ENCODE measurements at places on chromosomes 4 and X.

- DNase-seq: no peak
Measured at GRCh38 chr4:30728311-30728710, 8.1 kb downstream of the PCDH7 start.

GRCh38 chrX:113644426-113644825 lies 803.8 kb upstream of the AMOT start:
- no peak for DNase-seq

- no peak for DNase-seq
Measured at GRCh38 chrX:150239946-150240642, 123.0 kb upstream of the MAMLD1 start.

DNA sequence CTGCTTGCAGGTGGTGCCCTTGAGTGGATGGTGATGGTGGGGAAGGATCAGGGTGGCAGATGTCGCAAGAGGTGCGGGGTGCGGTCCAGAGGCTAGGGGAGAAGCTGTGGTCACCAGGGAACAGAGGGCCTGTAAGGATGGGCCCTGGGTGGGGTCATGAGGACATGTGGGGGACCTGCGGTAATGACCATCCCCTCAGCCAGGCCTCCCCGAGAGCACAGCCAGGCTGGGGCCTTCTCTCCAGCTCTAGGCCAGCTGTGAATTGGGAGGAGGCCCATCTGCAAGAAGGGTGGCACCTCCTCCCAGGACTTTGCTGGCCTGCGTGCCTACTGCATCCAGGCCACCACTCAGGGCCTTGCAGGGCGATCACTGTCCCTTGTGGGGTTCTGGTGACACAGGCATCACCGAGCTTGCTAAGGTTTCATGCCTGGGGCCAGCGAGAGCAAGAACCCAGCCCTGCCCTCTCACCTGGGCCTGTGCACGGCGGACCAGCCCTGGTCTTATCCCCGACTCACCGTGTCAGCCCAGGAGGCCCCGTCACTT lies 34.1 kb upstream of the MXD4 start:
- DNase-seq: no peak

DNA sequence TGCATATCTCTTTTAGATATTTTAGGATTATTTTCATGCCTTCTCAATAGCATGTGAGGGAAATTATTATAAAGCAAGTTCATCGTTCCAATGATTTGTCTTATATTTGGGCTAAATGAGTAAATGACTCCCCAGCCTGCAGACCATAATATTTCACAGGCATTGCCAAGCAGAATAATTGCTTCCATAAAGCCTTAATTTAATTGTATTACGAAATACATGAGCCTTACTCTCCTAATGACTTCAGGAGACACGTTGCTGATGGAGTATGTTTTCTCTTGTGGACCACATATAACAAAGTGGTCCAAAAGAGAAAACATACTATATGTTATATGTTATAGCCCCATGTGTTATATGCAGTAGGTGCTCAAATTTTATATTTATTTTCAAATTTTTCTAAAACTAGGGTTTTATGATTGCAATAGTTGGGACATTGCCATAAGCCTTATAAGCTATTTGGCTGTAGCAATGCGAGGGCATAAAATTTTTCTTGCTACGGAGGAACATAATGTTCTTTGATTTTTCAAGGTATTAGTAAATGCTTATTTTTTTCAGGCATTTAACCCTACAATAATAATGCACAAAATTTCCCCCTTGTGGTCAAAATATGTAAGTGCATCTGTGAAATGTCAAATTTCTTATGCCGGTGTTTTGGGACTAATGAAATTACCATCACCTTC lies 26.2 kb upstream of the TMPRSS11D start:
- DNase-seq: peak; percentile 4

- no peak for DNase-seq
Measured at GRCh38 chrX:31320740-31321139, 248.9 kb upstream of the FTHL17 start.

GRCh38 chr4:89123451-89123851 lies 12.1 kb downstream of the TIGD2 start:
- no peak for DNase-seq

DNA sequence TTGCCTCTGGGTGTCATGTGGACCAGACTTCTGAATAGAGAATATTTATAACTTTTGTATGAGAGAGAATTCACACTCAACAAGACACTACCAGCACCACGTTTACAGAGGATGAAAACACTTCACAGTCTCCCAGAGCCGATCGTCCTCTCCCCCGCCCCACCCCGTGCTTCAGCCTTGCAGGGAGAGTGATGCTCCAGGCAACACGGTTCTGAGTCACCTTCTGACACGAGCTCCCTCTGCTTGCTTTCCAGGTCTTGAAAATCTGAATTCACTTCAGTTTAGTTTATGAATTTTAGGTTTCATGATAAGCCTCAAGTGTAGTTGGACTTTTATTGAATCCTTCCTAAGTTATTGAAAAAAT lies 59.8 kb downstream of the CPLX1 start:
- DNase-seq: no peak

DNA sequence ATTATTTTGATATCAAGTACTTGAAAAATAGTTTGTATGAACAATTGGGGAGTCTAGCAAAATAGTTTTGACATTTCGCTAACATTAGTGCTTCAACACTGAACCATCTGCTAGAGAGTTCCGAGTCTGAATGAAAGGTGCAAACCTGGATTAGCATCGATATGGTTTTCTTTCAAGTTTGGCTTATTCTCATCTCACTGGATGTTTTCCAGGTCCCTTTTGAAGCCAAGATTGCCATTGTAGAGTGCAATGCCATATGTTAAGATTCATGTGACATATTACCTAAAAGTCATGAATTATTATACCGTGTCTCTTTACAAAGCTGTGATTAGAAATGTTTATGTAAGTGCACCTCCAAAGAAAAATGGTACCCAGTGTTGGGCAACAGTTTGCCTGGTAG lies 36.8 kb upstream of the NAA11 start:
- DNase-seq: no peak

DNA sequence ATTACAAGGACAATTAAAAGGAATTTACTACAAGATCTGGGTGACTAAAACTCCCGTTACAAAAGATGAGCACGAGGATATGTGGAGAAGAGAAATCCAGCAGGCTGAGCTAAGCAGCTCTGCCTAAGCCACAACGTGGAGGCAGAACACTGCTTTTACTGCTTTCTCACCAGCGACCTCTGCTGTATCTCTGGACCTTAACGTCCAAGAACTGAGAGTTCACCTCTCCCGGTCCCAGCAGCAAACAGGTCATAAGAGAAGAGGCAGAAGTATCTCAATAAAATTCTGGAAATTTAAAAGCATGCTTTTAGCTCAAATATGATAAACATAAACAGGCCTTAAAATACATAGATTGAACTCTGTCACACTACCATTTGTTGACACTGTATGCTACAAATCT lies 81.0 kb downstream of the ADGRA3 start:
- no peak for DNase-seq

DNA sequence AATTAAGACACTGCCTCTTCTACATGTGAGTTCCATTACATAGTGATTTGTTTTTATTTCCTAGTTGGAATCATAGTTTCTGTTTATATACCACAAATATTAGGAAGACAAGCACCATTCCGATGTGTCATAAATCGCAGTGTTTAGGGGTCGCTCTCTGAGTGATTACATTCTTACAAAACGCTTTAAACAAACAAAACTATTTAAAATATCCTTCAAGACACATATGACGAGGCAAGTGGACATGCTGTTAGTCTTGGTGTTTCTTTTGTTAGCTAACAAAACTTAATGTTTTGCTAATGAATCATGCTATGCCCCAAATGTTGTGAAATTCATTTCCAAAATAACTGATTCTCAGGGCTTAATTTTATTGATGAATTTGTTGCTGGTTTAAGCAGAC lies 1219.3 kb upstream of the PRKX start:
- DNase-seq: no peak

DNA sequence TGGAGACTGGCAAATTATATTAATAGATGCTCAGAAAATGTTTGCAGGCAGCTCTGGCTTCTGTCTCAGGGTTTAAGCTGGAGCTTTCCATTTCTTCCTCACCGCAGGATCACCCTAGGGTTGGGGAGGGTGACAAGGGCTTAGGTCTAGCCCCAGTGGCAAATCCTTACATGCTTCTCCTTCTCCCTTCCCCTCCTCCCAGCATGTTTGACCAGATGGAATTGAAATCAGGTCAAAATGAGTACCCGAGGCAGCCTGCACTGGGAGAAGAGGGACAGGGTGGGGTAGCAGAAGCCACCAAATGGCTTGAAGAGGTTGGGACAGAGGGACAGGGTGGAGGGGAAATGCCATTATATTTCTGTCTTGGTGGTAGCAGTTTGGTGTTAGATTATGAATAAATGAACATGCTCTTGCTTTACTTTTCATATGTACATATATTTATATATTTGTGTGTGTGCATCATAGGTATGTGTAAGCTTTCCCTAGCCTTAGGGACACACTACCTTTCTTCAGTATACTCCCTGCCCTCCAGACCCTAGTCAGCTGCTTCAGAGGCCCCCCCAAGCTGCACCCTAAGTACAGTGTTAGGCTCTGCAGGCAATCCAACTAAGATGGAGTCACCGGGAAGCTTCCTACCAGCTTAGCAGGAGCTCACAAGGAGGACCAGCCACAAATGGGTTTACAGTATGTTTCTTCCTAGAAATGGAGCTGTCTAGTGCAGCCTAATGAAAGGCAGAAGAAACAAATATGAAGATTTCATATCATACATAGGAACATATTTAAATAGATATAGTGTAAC lies 1.8 kb downstream of the TMEM35A start:
- no peak for DNase-seq

DNA sequence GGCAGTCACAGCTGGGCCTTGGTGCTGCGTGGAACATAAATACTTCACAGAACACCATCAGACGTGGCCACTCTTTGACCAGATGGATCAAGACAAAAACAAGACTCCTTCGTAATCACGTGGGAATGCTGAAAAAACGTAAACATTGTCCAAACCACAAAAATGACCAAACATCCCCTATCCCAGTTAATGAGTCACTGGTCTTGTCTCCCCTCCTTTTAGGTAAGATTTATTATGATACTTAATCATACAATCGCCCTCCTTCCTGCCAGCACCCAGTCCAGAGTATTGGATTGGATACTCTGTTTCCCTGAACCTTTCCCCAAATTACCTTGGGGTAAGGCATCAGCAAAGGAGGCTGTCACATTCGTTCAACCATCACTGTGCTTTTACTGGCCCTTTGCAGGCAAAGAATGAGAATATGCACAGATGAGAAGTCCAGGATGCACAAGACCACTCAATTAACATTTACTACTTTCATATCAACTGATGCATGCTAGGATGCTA lies 601 bp upstream of the TCEANC start:
- no peak for DNase-seq

DNA sequence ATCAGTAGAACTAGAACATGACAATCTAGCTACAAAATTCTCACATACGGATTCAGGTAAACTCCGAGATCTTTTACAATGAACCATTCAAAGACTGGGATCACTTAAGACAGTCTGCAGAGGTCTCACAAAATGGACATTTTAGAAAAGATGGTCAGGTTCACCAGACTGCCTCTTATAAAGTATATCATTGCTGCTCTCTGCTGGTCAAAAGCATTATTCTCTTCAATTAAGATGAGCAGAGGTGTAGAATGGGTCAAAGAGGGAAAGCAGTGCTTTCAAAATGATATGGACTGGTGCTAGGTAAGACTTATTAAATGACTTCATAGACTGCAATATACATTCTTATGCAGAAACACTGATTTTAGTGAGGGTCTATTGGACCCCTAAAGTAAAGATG lies 434.7 kb downstream of the PACRGL start:
- DNase-seq: no peak

DNA sequence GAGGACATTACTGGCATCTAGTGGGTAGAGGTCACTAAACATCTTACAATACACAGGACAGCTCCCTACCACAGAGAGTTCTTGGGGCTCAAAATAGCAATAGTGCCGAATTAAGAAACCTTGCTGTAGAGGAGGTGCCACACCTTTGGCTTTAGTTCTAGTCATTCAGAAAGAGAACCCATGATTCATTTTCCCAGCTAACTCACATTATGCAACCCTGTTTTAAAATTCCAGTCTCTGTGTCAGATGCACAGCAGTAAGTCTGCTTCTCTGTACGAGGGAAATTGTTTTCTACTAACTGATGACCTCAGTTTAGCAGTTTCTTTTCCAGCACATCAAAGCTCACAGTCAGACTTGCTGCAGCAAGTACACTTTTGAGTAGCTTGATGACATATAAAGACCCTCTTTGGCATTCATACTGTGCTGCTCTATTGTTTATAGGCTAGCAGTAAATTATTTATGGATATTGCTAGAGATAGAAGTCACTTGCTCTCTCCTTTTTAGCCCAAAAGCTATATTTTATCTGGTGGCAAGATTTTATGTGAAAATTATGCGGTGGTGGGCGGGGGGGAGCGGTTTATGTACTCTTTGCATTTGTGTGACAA lies 487.8 kb upstream of the MAGEB18 start:
- no peak for DNase-seq

- DNase-seq: no peak
Measured at GRCh38 chr4:186845137-186845842, 121.6 kb upstream of the FAT1 start.

- DNase-seq: no peak
Measured at GRCh38 chrX:73834219-73834618, 271.2 kb downstream of the CHIC1 start.

- DNase-seq: no peak
Measured at GRCh38 chr4:27915822-27916221, 1055.2 kb downstream of the STIM2 start.

DNA sequence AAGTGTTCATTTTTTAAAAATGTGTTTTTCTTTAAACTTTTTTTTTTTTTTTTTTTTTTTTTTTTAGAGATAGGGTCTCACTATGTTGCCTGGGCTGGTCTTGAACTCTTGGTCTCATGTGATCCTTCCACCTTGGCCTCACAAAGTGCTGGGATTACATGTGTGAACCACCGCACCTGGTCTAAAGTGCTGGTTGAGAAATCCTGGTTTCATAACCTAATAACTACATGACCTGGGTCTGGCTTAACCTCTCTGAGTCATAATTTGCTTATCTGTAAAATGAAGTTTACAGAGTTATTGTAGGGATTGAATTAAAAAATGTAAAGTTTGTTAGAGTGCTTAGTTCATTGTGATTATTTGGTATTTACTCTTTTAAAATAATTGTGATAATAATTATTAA lies 5.2 kb downstream of the HSD17B13 start:
- no peak for DNase-seq

DNA sequence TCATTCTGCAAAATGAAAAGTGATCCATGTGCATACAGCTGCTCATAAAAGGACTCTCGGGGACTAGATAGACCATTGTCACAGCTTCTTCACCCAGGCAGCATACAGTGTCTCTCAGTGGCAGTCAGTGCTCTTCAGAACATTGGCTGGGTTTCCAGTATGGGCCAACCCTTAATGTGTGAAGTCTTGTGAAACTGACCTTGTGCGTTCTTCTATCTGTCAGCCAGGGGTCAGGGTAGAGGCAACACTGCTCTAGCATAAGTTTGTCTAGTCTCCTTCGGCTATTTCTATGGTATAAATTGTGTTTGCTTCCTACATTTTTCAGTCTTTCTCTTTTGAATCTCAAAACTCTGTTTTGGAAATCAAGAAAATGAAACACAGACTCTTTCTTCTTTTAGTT lies 37.0 kb upstream of the SMIM31 start:
- no peak for DNase-seq

GRCh38 chrX:18931972-18932371 lies 51.9 kb downstream of the PHKA2 start:
- DNase-seq: no peak

- no peak for DNase-seq
Measured at GRCh38 chr4:100103671-100104070, 86.6 kb downstream of the DDIT4L start.
